ENCODE measurements at places on chromosomes 6 and 20.

- DNase-seq, result peak; percentile 31
Observed at GRCh38 chr20:25005220-25005619, 12.7 kb upstream of the APMAP start.

GRCh38 chr20:44001667-44002596, 87.3 kb downstream of the TOX2 start:
- no peak for DNase-seq

DNA sequence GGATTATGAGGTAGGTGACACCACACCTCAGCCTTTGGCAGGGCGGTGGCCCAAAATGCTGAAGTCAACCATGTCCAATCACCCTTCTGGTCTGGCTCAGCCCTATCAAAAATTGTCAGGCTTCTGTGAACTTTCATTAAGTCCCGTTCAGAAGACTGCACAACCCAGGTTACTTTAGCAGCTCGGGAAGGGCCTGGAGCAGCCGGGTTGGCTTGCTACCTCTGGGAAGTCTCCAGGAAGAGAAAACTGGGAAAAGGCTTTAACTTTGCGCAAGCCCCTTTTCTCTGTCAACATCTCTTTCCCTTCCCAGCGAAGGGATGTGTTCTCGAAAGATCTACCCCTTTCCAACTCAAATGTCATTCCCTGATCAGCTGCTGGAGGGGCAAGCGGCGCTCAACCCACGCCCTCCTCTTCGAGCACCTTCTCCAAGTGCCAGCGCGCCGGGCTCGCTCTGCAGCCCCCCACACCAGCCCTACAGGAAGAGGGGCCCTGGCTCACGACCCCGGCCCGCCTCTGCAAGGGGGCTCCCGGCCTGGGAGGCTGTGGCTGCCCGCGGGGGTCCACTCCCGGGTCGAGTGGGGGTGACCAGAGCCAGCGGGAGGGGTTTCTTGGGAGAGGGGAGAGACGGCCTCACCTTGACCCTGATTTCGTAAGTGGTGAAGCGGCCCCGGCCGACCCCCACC, 573 bp downstream of the SNX3 start:
- peak; percentile 68 for DNase-seq

DNA sequence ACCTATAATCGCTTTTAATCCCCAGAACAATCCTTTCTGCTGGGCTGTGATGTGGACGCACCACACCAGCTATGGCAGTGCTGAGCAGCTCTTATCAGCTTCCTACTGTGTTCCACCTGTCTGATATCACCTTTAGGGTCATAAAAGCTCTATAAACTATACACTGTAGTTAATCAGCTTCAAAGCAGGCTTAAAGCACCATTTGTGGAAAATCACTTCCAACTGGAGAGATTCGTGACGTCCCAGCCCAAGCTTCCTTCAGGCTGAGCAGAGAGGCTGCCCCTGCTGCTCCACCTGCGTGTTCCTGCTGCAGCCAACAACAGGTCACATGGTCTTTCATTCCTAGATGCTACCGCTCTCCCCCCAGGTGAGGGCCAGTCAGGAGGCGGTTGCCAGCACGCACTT, 156.5 kb downstream of the SMOC2 start:
- no peak for DNase-seq

- no peak for DNase-seq
Observed at GRCh38 chr20:10713161-10713560, 39.4 kb upstream of the JAG1 start.

DNA sequence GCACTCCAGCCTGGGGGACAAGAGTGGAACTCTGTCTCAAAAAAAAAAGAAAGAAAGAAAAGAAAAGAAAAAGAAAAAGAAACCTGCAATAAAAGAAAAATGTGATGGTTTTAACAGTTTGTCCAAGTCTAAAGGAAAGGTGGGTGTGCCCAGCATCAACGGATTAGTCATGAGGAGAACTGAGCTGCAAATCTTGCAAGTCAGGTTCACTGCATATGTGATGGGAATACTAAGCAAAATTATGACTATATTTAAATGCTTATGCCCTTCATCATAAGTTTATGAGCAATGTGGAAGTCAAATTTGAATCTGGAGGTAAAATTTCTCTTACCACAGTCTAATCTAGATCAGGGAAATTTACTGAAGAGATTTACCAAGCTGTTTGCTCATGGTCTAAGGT, 13.1 kb upstream of the CDK19 start:
- DNase-seq, result peak; percentile 72

DNA sequence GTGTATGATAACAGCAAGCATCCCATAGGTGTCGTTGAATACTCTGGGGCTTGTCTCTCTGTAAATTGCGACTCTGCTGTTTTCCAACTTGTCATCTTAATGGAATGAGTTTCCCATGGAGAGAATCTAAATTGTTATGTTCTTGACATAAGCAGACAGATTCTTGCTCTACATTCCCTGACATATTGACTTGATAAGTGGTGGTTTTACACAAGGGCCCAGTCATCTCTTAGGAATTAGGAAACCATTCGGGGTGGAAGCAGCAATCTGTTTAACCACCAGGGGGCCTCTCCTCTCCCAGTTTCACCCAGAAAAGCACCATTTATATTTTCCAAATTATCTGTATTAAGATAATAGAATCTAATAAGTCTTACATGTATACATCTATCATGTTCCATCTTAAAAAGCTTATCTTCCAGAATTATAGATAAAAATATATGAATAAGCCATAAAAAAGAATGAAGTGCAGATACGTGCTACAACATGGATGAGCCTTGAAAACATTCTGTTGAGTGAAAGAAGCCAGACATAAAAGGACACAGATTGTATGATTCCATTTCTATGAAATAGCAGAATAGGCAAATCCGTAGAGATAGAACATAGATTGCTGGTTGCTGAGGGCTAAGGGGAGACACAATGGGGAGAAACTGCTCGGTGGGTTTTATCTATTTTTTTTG, 23.1 kb upstream of the MROH8 start:
- peak; percentile 95 for DNase-seq
